T-helper 2 cell (primary cell): ENCODE measurements at places on chromosomes 16 and 17.

GRCh38 chr17:80432961-80433550 lies 18.1 kb downstream of the ENDOV start:
- no peak for DNase-seq

DNA sequence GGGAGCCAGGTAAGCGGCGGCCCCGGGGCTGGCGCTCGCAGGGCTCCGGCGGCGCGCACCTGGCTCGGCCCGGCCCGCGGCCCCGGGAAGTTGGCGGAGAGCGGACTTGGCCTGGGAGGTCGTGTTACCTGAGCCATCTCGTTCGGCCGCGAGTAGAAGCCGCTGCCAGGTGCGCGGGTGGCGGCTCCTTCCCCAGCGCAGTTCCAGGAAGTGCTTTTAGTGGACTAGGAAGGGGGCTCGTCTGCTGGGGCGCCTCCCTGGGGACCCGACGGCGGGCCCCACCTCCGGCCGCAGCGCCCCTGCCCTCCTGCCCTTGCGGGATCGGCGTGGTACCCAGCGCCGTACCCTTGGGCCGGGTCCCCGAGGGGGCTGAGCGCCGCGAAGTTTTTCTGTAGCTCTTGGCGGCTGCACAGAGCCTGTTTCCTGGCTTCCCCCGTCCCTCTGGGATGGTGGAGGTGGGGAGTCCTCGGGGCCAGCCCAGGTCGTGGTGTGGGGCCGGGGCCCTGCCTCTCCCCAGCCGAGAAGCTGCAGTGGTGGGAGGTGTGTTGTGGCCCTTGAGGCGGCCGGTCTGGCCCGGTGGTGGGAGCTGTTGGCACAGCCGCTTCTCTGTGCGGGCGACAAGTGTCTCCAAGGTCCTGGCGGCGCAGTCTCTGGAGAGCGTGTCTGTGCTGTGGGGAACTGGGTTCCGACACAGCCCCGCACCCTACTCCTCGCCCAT lies 96.9 kb downstream of the RAB11FIP4 start:
- no peak for DNase-seq

GRCh38 chr17:81339191-81339533 lies 44.1 kb upstream of the SLC38A10 start:
- DNase-seq = no peak

GRCh38 chr16:8569650-8570346 lies 20.5 kb downstream of the TMEM114 start:
- DNase-seq = no peak

DNA sequence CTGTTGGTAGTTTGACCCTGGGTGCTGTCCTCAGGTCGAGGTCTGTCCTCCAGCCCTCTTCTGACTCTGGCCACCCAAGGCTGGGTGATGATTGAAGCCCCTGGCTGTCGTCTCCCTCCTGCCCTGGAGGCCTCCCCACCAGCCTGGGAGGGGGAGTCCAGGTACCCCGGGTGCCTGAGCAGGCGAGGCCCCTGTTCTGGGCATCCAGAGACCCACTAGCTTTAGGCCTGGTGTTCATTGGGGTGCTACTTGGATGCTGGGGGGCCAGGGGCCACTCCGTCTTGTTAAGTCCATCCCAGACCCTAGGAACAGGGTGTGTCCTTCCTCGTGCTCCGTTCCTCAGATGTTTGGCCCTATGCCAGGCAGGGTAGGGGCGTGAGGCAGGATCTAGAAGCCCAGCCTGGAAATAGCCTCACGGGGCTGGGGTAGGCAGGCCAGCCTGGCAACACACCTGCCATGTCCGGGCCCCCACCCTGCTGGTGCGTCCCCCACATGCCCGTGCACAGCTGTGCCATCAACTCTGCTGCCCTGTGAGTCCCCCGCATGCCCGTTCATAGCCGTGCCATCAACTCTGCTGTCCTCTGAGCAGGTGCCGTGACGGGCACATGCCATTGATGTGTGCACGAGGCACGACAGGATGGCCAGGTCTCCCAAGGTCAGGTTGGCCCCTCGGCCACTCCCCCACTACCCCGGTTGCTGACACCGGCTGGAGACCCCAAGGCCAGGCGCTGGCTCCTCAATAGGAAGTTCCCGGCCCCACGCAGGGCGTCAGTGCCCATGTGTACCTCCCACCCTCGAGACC lies 36.9 kb downstream of the GINS2 start:
- no peak for DNase-seq

DNA sequence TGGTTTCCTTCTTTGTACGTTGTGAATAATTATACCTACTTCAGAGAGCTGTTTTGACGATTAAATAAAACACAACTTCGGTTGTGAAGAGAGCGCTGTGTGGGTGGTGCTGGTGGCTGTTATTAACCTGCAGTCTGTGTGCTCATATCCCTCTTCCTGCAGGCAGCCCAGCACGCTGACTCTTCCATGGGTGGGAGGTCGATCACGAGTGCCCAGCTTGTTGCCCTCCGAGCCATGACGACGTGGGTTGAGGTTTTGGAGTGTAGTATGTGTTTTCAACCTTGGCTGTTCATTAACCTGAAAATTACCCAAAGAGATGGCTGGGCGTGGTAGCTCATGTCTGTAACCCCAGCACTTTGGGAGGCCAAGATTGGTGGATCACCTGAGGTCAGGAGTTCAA lies 11.3 kb upstream of the GCSH start:
- no peak for DNase-seq

DNA sequence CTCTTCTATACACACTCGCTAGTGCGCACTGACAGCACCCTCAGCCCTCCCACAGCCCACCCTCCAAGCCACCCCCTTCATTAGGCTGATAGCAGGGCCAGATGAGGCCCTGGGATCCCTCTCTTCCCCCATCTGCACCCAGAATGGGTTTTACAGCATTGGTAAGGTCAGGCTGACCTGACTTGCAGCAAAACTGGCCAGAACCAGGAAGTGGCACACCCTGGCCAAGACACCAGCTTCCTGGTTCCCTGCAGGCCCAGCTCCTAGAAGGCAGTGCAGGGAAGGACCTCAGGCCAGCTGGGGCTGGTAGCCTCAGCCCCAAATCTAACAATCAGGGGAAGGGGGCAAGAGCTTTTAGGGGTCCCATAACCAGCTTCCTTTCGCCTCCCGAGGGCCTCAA lies 50.0 kb upstream of the MRPS23 start:
- DNase-seq = no peak

GRCh38 chr16:24610416-24610755 lies 71.0 kb downstream of the RBBP6 start:
- no peak for DNase-seq

DNA sequence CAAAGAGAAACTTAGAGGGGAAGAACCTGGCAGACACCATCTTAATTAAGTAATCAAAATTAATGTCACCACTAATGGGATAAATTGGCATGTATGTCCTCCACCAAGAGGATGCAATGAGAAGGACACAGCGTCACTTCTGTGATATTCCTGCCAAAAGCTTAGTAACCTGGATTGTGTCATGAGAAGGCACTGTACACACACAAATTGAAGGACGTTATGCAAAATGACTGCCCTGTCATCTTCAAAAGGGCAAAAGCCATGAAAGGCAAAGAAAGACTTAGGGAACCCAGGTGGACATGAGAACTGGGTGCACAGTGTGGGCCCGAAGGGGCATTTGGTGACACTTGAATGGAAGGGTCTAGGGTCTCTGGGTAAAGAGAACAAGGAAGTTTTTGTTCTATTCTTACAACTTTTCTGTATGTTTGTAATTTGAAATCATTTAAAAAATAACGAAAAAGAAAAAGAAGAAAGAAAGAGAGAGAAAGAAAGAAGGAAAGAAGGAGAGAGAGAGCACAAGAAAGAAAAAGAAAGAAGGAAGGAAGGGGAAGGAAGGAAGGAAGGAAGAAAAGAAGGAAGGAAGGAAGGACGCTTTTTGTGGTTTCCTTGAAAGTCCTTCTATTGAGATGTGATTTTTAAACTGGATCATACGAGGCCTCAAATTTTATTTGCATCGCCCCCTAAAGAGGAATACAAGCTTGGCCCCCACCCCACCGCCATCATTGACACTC lies 4.0 kb upstream of the APOH start:
- DNase-seq = no peak

DNA sequence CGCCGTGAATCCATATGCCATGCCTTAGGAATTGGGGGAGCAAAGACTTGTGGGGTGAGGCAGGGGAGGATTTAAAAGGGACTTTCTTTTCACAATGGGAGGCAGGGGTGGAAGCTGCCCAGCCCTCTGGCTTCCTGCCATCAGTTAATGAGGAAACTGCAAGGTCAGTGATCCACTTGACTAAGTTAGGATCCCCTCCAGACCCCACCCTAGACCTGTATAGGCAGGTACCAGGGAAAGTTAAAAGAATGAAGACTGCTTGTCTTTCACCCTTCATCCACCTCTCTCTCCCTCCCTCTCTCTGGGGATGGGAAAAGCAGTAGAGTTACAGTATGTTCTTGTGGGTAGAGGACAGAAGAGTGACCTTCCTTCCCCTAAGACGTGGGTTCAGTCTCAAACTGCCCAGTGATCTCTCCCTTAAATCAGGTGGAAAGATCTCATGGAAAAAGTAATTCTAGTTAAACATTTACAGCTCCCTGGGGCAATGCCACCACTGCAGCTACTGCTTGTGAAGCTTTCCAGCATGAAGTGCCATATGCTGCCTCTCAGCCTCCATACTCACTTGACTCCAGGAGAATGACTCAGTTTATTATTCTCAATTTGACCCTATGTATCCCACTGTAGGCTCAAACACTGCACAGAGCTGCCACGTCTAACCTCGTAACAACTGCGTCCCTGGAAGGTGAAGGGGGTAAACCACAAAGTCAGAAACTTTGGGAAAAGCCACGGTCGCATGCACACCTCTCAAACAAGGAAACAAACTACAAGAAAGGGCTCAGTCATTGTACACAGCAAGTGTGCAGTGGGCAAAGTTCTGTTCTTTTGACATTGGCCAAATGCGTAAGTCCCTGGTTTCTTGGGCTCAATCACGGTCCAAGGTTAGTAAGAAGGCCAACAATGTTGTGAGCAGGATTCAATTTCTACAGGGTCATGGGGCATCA lies 1.2 kb downstream of the COA3 start:
- DNase-seq = no peak

GRCh38 chr16:23829454-23829853 lies 6.3 kb upstream of the PRKCB start:
- DNase-seq = no peak

DNA sequence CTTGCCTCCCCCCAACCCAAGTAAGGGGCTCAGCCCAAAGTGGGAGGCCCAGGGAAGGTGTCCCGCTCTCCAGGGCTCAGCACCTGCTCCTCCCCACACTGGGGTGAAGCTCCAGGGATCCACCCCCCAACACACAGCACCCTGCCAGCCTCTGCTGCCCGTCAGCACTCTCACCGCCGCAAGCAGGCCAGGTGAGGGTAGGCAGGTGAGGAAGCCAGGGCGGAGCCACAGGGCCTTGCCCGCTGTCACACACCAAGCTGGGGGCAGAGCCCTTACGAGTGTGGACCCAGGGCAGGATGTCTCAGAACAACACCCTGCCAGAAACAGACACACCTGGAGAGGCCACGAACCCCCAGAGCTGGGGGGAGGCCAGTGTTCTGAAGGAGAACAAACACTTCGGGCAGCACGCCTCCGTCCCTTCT lies 19.5 kb downstream of the PLLP start:
- DNase-seq = no peak

- no peak for DNase-seq
Observed at GRCh38 chr17:75403131-75403530, 2.3 kb downstream of the GRB2 start.

- DNase-seq = no peak
Observed at GRCh38 chr16:82881516-82881915, 254.7 kb downstream of the CDH13 start.

- no peak for DNase-seq
Observed at GRCh38 chr17:18917506-18918032, 34.4 kb upstream of the SLC5A10 start.

DNA sequence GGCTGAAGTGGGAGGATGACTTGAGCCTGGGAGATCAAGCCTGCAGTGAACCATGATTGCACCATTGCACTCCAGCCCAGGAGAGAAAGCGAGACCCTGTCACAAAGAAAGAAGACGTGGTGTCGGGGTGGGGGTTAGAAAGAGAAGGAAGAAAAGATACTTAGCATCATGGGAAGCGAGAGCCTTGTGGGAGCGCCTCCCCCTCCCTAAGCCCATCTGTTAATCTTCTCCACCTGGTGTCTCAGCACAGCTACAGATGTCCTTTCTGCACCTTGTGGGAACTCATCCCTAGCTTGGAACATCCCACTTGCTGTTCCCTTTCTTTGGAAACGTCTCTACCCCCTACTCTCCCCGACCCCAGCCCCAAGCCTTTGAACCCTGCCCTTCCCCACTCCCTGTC lies 6.0 kb downstream of the ZNF688 start:
- DNase-seq = no peak

- no peak for DNase-seq
Observed at GRCh38 chr17:69098625-69099024, 37.9 kb upstream of the ABCA9 start.

- no peak for DNase-seq
Observed at GRCh38 chr17:57980522-57980921, 7.5 kb downstream of the VEZF1 start.

DNA sequence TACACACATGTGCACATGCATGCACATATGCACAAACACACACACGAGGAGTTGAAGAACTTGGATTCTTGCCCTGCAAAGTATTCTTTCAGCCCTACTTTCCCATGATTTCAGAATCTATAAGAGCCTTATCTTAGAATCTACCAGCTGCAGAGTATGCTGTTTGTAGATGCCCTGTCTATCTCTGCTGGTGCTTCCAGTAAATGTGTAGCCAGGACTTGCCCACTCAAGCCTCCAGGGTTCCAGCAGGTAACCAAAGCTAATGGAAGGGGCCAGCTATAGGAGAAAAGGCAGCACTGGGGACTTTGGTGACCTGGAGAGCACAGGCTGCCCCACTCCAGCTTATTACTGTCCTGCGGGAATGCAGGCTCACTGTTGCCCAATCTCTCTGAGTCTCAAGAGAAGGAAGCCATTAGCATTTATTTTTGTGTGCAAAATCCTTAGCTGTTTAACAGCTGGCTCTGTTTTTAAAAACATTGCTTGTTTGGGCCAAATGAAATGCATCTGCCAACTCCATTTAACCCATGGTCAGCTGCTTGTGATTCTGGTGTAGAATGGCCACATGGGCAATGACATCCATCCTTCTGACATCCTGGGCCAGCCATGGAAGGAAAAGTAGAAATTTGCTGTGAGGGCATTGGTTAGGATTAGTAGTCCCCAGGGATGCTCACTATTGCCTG lies 28.6 kb upstream of the XYLT1 start:
- no peak for DNase-seq

- DNase-seq = no peak
Observed at GRCh38 chr17:61750656-61751055, 112.7 kb downstream of the BRIP1 start.

GRCh38 chr16:64627781-64628180 lies 494.1 kb downstream of the CDH11 start:
- DNase-seq = no peak

- no peak for DNase-seq
Observed at GRCh38 chr17:78317794-78318400, 42.0 kb downstream of the SOCS3 start.

DNA sequence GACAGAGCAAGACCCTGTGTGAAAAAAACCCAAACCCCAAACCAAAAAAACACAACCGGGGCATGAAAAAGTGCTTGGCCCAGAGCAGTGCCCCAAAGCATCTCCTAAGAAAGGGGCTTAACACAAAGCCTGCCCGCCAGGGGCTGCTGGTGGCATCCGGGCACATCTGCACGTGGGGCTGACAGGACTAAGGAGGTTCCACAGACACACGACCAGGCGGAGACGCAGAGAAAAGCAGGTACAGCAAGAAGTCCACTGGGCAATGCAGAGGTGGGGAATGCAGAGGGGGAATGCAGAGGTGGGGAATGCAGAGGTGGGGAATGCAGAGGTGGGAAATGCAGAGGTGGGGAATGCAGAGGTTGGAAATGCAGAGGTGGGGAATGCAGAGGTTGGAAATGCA lies 109.2 kb downstream of the ZNF778 start:
- no peak for DNase-seq

- DNase-seq = no peak
Observed at GRCh38 chr17:21512307-21513011, 136.3 kb downstream of the KCNJ12 start.
